ENCODE measurements at places on chromosomes 4 and X. TPM values are rescaled to one million over a fixed set of nuclear protein-coding genes. Genes with fewer than 3 reads are reported as not detected.

AREG gene
- 0.32 TPM for total RNA-seq

RELL1 gene
- total RNA-seq = 267 TPM

ATP6AP2 gene
- 90.6 TPM for total RNA-seq

GPR50 gene
- not detected for total RNA-seq

DMRTC1 gene
- total RNA-seq = not detected

CDX4 gene
- not detected for total RNA-seq

DHX15 gene
- 200 TPM for total RNA-seq

PNMA6A gene
- total RNA-seq = 1.1 TPM

SMIM43 gene
- total RNA-seq = not detected

NCAPG gene
- total RNA-seq = 61.1 TPM

FHDC1 gene
- under 0.01 TPM for total RNA-seq
